ENCODE measurements at places on chromosomes 12 and 14.

GRCh38 chr12:92753976-92754885 is 51.4 kb downstream of the PLEKHG7 start:
- DNase-seq = no peak

DNA sequence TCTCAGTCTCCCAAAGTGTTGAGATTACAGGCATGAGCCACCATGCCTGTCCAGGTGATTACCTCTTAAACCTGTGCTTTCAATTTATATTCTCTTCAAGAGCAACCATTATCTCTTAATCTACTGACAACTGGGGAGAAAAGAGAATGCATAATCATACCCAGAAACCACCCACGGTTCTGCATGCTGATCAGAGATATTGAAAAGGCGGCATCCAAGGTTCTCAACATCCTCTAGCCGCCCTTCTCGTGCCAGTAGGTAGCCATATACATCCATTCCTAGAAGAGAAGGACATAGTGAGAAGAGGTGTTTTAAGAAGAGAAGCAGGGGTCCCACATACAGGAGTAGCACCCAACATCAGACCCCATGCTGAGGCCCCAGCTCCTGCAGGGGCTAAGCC is 20.8 kb downstream of the ANAPC7 start:
- no peak for DNase-seq

GRCh38 chr12:76708296-76708695 is 55.6 kb upstream of the ZDHHC17 start:
- no peak for DNase-seq

DNA sequence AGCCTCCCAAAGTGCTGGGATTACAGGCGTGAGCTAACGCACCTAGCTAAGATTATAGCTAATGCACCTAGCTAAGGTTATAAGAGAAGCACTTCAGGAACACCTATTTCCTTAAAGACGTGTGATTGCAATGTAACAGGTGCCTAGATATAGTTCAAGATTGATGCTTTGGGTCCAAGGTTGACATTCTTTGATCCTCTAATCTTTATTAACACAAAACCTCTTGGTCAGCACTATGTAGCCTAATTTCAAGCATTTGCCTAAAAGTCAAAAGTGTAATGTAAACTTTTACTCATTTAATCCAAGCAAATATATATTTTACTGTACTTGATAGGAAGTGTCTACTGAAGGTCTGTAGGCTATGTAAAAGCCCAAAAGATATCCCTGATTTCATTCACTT is 36.5 kb downstream of the SCFD1 start:
- no peak for DNase-seq

GRCh38 chr12:26622601-26623000 is 210.4 kb downstream of the ITPR2 start:
- no peak for DNase-seq

- DNase-seq = no peak
Observed at GRCh38 chr12:106769078-106769477, 5.4 kb upstream of the RIC8B start.

DNA sequence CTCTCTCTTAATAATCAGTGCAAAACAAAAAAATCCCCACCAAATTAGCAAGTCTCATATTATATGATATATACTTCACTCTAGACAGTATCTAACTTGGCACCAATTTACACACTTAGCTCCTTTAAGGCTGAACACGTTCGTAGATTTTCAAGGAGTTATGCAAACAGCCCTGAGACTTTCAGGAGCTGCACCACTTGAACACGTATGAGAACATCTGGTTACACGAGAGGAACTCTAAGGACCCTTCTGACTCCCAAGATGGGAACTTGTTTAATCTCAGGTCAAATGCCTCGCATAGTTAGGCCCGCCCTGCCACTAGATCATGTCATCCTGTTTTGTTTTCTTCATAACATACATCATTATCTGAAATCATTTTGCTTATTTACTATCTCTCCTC is 10.0 kb downstream of the SPRING1 start:
- DNase-seq = no peak

GRCh38 chr12:101891462-101891971 is 14.1 kb downstream of the DRAM1 start:
- peak; percentile 54 for DNase-seq

- DNase-seq = no peak
Observed at GRCh38 chr12:103354403-103354802, 141.4 kb downstream of the C12orf42 start.

DNA sequence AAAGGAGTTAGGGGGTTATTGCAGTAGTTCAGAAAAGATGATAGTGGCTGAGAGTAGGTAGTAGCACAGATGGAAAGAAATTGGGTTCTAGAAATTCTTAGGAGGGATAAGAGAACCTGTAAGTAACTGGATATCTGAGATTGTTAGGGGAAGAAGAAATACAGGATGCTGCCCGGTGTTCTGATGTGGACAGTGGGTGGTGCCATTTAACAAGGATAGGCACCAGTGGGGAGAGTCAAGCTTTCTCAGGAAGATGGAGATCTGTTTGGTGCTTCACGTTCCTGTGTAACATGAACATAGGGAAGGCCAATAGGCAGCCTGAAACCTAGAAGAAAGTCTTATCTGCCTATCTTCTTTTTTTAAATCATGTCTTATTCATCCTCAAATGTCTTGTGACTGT is 245.9 kb downstream of the NPAS3 start:
- no peak for DNase-seq

DNA sequence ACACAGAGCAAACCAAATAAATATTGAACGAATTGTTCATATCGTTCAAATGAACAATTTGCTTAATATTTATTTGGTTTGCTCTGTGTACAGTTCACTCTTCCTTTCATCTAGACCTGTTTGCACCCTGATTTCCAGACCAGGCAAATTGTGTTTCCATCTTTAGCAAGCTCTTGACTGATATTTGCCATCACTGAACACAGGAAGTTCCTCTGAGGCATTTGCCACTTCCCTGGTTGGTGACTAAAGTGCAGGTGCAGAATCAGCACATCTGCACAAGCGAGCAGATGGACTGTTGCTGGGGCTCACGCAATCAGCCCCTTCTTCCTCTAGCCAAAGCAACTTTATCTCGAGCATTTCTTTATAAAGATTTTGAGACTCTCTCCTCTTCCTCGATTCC is 112.9 kb downstream of the DAAM1 start:
- DNase-seq = no peak

DNA sequence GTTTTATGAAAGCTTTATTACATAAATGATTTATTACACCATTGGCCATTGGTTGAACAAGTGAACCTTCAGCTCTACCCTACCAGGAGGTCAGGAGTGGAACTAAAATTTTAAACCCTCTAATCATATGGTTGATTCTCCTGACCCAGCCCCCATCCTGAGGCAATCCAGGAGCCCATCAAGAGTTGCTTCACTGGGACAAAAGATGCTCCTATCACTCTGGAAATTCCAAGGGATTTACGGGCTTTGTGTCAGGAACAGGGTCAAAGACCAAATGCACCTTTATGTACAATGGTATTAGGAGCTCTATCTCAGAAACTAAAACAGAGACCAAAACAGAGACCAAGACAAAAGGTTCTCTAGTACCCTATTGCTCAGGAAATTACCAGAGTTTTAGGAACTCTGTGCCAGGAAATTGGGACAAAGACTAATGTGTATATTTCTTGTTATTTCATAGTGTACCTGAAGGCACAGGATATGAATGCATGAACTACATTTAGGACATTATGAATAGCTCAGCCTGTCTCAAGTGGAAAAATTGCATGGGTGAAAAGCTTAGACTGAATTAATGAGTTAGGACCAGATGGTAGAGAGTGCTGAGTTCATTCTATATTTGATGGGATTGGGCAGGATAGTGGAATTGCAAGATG is 171.7 kb upstream of the FLRT2 start:
- DNase-seq = no peak

DNA sequence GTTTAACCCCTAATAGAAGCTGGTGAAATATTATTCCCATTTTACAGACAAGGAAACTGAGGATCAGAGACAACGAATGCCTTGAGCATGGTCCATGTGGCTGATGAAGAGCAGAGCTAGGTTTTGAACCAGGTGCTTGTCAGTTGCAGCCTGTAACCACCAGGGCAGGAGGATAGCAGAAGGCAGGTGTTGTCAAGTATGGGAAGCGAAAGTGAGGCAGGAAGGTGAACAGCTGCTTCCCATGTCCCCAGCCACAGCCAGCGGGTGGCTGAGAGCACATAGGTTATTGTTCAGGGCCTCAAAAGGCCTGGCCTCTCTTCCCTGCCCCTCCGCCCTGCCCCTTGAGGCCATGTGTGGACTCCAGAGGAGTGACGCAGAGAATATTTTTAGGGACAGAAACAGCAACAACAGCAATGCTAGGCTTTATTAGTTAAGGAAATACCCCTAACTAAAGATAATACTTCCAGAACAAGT is 39.6 kb downstream of the IQSEC3 start:
- DNase-seq = no peak

DNA sequence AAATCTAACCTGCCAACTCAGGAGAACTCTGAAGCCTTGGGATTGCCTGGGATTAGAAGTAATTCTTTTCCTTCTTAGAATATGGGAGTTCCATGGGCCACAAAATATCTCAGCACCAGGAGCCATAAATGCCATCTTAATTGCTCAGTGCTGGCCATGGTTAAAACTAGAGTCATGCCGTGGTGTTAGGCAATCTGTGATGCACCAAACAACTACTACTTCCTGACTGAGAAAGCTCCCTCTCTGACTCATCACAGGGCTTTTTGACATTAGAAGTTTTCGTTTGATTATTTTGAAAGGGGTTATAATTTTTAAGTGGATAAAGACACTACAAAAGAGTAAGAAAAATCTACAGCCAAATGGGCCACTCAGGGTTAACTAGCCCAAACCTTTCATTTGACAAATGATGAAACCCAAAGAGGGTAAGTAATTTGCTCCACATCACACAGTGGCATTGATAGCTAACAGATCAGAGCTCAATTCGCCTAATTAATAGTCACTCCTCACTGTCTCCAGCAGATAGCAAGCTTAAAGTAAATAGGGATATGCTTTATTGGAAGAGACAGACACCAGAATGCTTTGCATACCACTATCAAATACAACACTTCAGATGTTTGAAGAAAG is 377.3 kb downstream of the EMP1 start:
- peak; percentile 82 for DNase-seq

DNA sequence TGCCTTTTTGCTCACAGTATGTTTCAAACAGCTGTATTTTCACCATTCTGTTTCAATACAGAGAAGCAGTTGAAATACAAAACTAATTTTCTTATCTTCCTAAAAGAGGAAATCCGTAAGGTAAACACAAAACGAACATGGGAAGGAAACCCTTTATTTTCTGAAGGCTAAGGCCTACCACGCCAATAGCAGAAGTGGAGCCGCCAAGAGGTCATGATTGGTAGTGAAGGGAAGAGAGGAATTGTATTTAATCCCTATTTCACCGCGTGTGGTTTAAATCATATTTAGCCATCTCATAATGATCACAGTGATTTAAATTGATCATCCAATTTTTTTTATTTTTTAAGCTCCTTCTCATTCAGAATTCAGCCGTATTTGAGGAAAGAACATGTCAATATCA is 398.2 kb downstream of the PRKD1 start:
- DNase-seq = no peak

- no peak for DNase-seq
Observed at GRCh38 chr14:88825503-88825902, 1.1 kb downstream of the TTC8 start.

- peak; percentile 49 for DNase-seq
Observed at GRCh38 chr12:3200032-3200617, 122.9 kb downstream of the TSPAN9 start.

DNA sequence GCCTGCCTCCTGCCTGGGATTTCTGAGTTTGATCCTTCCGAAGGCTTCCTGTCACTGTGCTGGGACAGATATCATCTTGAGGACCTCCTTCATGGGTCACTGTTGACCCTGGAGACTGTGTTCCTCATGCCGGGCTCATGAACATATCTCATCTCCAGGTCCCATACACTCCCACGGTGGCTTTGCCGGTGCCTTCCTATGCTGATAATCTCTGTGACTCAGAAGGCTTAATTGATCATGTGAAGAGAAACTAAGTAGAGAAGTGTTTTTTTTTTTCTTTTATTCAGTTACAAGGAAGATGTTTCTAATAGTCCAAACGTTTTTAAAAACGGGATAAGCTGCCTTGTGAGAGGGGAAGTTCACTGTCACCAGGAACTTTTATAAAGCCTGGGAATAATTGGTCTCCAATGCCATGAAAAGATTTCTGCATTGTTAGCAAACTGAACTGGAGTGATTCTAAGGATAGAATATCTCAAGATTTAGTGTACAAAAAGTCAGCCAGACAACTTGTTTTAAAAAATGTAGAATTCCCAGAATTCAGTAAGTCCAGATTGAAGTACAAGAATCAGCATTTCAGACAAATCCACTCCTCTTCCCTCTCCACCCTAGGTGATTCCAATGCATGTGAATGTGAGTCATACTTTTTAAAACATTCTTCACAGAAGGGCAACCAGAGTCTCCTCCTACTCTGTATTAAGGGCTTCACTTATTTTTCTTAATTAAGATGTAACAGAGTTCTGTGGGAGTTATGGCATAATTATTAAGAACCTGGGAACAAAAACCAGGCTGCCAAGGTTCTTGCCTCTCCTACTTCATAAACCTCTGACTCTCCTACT is 139.8 kb upstream of the LGR5 start:
- peak; percentile 53 for DNase-seq

DNA sequence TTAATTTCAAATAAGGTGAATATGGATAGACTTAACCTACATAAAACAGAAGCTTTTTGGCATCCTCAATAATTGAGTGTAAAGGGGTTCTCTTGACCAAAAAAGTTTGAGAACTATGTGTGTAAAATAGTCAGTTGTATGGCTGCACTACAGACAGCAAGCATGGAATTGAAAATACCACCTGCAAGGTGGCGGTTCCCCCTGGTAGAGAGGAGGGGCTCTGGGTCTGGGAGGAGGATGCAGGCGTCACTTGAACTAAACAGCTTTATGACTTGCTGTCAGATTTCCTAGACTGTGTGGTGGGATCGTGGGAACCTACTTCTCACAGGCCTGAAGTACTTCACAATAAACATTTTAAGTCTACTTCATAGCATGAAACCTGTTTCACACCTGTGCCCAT is 6.3 kb downstream of the EVL start:
- DNase-seq = no peak

GRCh38 chr12:112684742-112685141 is 106.8 kb upstream of the RPH3A start:
- no peak for DNase-seq

DNA sequence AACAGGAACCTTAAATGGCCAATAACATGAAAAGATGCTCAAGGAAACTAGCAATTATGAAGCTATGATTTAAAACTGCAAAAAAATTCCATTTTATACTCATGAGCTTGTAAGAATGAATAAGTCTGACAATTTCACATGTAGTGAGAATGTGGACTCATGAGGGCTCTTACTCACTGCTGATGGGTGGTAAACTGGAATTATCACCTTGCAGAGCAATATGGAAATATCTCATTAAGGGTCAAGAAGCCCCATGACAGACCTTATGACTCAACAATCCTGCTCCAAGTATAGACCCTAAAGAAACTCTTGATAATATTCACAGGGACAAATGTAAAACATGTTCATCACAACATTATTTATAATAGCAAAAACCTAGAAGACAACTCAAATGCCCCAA is 23.5 kb upstream of the SMAGP start:
- DNase-seq = peak; percentile 17
